ENCODE measurements at places on chromosomes 4 and X. TPM values are rescaled to one million over a fixed set of nuclear protein-coding genes. Genes with fewer than 3 reads are reported as not detected.

- DNase-seq, result no peak
Observed at GRCh38 chrX:153933748-153934147, 1.1 kb downstream of the NAA10 start.

Gene SMIM10L2A
- total RNA-seq, result 3.4 TPM

DNA sequence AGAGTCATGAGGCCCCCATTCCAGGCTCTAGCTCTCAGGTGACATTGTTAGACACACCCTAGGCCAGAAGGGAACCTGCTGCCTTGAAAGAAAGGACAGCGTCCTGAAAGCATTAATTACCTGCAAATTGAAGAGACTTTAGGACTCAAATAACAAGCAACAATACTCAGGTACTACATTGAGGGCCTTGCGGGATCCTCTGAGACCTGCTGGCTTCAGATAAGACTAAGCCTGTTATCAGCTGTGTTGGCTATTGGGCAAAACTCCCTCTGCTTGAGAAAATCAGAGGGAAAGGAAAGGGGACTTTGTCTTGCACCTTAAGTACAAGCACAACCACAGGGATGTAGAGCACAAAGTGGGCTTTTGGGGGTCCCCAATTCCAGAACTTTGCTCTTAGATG lies 45.9 kb upstream of the DACH2 start:
- no peak for DNase-seq

- no peak for DNase-seq
Observed at GRCh38 chrX:21813612-21814368, 25.6 kb upstream of the MBTPS2 start.

DNA sequence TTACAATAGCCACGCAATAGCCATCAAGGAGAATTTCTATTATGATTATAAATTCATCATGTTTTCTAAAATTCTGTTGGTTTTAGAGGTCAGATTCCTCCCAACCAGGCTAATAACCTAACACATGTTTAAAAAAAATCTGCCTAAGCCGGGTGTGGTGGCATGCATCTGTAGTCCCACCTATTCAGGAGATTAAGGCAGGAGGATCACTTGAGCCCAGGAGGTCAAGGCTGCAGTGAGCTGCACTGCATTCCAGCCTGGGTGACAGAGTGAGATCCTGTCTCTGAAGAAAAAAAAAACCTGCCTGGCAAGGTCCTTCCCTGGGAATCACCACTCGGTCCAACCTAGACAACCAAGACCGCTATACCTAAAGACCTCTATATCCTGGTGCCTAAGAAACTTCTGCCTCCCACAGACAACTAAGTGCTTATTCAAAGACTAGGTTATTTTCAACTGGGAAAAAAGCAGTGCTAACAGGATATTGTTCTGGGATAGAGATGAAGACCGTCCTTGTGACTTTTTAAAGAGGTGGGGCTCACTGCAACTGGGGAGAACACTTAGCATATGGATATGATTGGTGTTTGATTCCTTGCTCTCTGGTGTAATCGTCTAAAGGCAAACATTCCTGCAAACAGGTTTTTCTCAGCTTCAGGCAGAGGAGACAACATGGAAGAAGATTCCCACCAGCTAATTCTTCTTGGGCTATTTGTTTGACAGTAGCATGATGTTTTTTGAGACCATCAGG lies 18.2 kb downstream of the ATP1B4 start:
- no peak for DNase-seq

DNA sequence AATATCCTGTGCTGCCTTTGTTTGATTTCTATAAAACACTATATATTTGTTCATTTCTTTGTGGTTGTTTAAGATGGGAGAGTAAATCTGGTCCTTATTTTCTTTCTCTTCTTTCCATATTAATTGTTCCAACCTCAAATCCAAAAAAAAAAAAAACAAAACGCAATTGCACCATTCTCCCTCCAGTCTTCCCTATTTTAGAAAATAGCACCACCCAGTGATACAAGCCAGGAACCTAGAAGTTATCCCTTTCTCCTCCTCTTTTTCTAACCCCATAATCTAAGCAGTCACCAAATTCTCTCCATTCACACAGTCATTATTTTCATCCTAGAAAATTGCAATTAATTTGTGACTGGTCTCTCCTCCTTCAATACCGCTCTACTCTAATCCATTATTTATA lies 107.8 kb downstream of the GABRA3 start:
- no peak for DNase-seq

DNA sequence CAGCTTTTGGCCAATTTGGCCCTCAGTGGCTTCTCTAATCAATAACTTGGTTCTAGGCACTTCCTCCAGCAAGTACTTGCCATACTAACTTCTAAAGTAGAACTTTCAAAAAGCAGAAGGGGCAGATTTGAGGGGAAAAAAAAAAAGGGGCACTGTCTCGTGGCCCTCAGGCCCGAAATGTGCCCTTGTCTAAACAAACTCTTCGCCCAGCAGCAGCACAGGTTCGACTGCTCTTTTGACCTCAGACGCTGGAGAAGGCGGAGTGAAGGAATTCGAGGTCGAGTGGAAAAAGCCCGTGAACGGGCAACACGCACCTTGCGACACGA lies 775 bp downstream of the GRPEL1 start:
- DNase-seq, result no peak

DNA sequence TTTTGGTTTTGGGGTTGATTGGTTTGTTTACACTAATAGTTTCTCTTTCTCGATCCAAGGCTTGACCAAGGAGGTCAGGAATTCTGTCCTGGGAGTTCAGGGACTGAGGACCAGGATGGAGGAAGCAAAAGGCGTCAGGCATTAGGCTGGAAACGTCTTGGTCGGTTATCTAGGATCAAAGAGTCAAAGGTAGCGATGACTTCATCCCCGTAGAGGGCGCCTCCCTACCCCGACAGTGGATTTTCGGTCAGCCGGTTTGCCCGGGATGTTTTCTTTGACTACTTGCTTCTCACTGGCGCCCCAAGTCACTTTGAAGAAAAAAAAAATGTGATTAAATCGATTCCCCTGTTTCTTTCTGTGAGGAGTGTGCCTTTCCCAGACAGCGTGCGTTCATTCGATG lies 980 bp upstream of the FHDC1 start:
- DNase-seq, result no peak

DNA sequence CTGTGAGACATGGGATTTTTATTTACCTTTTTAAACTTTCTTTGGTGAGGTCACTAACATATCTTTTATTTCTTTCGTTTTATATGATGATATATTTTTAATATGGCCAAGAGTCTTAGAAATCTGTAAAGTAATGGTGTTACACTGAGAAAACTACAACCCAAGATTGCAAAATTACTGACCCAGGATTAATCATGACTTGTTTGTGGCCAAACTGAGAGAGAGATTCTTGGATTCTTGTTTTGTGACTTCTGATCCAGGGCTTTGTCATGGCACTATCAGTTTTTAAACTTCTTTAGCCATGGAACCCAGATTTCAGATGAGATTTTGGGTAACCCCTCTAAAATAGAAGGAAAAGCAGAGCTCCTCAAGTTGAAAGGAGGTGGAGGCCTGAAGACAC lies 42.0 kb downstream of the SGMS2 start:
- no peak for DNase-seq

- no peak for DNase-seq
Observed at GRCh38 chr4:53548662-53549061, 42.6 kb downstream of the LNX1 start.

Gene IL15
- 3.8 TPM for total RNA-seq

- no peak for DNase-seq
Observed at GRCh38 chr4:127403471-127404084, 229.2 kb upstream of the INTU start.

DNA sequence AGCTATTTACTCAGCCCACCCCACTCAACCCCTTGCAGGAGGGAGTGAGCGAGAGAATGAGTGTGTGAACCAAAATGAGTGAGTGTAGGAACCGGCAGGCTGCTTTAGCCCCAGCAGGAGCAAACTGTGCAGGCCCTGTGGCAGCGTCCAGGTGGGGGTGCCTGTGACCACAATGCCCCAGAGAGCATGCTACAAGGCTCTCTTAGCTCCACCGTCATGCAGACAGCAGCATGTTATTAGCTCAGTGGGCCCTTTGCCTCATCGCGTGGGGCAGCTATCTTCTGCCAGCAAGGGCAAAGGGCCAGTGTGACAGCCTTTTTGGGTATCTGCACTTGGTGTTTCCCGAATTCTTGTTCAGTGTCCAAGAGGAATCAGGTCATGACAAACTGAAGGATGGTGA lies 271.3 kb downstream of the GPM6A start:
- DNase-seq, result no peak

Gene SMIM14
- 22.3 TPM for total RNA-seq

Gene ZNF711
- total RNA-seq, result 5.4 TPM

GRCh38 chr4:159600061-159600460 lies 497.2 kb downstream of the RAPGEF2 start:
- DNase-seq, result no peak

DNA sequence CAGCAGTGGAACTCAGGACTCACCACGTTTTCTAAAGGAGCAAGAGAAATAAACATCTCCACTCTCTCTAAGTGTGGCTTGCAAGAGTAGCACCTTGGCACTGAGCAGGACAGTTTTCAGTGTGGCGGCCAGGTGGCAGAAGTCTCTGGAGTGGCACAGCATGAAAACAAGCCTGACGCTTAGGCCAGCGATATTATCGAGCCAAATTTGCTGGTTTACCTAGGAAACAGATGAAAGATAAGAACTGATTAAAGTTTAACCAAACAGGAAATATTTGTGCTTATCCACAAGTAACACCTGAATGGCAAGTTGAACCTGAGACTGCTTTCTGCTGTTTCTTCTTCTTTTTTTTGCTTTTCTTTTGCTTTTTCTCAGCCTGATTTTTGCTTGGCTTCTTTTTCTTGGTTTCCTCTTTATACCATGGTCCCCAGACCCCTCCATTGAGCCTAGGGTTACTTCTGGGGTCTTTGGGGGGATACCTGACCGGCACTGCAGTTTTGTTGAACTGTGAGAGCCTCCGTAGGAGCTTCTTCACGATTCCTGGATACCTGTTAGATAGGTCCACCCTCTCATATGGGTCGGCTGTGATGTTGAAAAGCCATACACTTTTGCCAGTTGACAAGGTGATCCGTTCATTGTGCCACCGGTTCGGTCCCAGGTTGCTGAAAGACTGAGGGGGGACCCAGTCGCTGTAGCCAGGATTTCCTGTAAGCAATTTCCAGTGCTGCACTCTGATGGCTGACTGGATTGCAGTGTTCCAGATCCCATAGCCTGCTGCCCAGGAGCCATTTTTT lies 77.3 kb downstream of the ARSJ start:
- no peak for DNase-seq

Gene LYAR
- total RNA-seq, result 15.2 TPM

DNA sequence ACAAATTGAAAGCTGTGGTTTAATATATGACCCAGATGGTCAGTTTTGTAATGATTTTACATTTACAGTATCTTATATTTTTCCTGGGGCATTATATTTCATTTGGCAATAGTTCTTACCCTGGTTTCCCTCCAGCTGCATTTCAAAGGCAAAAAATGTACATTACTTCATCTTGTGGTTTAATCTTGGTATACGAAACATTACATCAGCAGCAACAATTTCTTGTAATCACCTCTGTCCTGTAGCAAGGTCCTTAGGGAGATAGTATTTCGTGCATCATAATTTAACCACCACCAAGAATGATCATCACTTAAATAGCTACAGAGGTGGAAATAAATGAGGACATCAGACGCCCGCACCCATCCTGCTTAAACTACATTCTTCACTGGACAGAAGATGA lies 48.8 kb downstream of the HS6ST2 start:
- DNase-seq, result no peak

GRCh38 chr4:18042754-18043153 lies 21.2 kb upstream of the LCORL start:
- DNase-seq, result no peak

- DNase-seq, result peak; percentile 79
Observed at GRCh38 chrX:64394874-64395567, at the start of gene MTMR8. Gene MTMR8 (minus strand): TSS chrX:64395452. CDS start chrX:64395363, 89 bp downstream.

Gene VCX2
- not detected for total RNA-seq

DNA sequence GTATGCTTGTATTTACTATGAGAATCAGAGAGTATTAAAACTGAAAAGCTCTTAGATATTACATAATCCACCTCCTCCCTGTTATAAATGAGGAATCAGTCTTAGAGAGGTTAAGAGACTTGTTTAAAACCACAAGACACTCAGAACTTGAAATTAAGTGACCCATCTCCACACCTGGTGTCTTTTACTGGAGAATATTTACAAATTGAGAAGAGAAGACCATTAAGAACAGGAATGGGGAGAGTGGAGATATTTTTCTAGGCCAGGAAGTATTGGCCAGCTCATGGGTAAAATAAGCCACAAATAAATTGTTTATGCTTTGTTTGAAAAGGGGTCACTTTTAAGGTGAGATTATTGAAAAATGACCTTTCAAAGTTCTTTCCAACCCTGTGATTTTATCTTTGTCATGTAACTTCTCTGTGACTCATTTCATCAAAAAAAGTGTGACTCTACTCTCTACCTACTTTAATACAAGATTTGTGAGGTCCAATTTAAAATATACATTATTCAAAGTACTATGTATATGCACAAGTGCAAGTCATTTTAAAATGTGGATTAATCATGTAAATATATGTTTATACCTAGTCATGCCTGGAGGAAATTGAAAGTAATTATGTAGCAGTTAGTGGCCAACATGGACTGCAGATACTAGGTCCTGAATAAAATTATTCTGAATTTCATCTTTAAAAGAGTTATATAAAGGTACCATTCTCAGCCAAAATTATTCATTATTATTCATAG lies 15.9 kb upstream of the COX7B2 start:
- no peak for DNase-seq
